ENCODE measurements at places on chromosomes 12 and 14.

- no peak for DNase-seq
Observed at GRCh38 chr14:38964630-38965029, 138.4 kb downstream of the SEC23A start.

GRCh38 chr12:117171499-117172162, 18.6 kb downstream of the FBXO21 start:
- no peak for DNase-seq

- no peak for DNase-seq
Observed at GRCh38 chr12:96141216-96141912, 52.8 kb upstream of the ELK3 start.

DNA sequence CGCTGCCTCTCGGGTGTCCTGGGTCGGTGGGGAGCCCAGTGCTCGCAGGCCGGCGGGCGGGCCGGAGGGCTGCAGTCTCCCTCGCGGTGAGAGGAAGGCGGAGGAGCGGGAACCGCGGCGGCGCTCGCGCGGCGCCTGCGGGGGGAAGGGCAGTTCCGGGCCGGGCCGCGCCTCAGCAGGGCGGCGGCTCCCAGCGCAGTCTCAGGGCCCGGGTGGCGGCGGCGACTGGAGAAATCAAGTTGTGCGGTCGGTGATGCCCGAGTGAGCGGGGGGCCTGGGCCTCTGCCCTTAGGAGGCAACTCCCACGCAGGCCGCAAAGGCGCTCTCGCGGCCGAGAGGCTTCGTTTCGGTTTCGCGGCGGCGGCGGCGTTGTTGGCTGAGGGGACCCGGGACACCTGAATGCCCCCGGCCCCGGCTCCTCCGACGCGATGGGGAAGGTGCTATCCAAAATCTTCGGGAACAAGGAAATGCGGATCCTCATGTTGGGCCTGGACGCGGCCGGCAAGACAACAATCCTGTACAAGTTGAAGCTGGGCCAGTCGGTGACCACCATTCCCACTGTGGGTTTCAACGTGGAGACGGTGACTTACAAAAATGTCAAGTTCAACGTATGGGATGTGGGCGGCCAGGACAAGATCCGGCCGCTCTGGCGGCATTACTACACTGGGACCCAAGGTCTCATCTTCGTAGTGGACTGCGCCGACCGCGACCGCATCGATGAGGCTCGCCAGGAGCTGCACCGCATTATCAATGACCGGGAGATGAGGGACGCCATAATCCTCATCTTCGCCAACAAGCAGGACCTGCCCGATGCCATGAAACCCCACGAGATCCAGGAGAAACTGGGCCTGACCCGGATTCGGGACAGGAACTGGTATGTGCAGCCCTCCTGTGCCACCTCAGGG, 679 bp downstream of the ARF6 start:
- no peak for DNase-seq

- no peak for DNase-seq
Observed at GRCh38 chr14:23171222-23171975, 12.1 kb downstream of the SLC7A8 start.

DNA sequence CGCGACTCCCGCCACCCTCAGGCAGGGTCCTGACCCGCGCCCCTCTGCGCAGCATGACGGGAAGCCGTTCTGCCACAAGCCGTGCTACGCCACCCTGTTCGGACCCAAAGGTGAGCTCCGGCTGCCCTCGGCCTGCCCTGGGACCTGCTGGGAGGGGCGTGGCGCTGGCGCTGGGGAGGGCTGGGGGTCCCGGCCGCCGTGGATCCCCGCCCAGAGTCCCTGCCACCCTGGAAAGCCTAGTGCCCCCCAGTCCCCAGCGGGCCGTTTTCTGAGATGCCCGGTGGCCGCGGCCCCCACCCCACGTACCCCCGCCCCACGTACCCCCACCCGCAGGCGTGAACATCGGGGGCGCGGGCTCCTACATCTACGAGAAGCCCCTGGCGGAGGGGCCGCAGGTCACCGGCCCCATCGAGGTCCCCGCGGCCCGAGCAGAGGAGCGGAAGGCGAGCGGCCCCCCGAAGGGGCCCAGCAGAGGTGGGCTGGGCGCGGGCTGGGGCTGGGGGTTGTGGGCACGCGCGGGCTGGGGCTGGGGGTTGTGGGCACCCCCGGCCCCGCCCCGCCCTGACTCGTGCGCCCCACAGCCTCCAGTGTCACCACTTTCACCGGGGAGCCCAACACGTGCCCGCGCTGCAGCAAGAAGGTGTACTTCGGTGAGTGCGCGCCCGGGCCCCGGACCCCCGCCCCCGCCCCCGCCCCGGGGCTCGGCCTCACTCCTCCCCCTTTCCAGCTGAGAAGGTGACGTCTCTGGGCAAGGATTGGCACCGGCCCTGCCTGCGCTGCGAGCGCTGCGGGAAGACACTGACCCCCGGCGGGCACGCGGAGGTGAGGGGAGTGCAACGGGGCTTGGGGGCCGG, 4.0 kb downstream of the CRIP2 start:
- DNase-seq = no peak

DNA sequence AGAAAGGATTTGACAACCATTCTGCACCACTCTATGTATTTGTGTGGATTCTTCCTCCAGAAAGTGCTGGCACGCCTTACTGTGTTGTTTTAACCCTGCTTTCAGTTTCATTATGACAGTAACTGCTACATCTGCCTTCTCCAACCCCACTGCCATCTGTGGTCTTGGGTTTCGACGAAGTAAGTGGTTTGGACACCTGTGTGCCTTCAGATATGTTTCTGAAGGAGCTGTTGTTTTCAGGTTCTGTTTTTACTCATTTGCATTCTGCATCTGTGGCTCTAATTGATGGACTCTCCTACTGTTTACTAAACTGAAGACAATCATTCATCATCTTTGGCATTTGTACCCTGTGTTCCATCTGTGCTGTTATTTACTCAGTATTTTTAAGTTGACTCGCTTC, 4.1 kb downstream of the TSHR start:
- peak; percentile 97 for DNase-seq

GRCh38 chr12:109714141-109714912, 702 bp downstream of the FAM222A start:
- no peak for DNase-seq

GRCh38 chr12:51200156-51200555, 17.7 kb downstream of the POU6F1 start:
- no peak for DNase-seq

DNA sequence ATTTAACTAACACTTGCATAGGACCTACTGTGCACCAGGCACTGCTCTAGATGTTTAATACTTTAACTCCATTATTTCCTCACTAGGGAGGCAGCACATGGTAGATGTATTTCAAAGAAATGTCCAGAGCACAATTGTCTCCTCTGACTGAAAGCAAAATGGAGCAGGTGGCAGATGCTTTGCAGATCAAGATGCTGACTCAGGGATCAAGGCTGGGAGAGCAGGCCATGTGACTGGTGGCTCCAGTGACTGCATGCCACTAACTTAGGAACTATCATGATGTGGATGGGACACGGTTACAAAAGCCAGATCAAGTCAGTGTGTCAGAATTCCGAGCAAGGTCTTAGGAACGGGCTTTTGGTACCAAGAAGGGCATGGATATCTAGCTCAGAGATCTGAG, 28.2 kb downstream of the SERPINA11 start:
- DNase-seq = no peak

DNA sequence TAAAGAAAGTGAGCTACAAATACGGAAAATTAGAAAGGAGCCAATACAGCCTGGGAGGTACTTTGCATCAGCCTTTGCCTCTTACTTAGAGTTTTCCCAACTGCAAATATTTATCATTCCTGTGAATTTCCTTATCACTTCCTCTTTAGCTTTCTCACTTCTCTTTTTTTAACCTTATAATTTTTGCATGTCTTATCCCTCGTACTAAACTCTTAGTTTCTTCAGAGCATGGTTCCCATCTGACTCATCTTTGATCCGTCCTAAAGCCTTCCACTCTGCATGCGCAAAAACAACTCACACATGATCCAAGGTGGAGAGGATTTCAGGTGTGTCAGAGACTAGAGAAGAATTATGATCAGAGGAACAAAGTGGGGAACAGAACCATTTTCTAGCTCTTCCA, 9.6 kb upstream of the SNAPC1 start:
- no peak for DNase-seq

GRCh38 chr14:91728616-91729183, 3.2 kb downstream of the CATSPERB start:
- no peak for DNase-seq

DNA sequence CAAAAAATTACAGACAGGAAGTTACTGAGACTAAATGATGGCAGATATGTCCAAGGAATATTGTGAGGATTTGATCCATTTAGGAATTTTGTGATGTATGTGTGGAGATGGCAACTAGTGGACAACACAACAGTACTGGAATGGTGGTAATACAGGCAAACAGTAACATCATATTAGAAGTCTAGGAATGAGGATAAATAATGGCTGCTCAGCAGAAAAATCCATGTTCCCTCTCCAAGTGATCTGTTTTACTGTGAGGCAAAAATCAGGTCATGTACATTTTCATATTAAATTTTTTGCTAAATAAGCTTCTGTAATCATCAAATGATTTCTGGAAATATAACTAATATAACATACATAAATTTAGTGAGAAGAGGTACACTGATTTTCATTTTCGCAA, 108.4 kb downstream of the MED13L start:
- no peak for DNase-seq

- DNase-seq = no peak
Observed at GRCh38 chr14:95664066-95664465, 22.2 kb upstream of the TCL1B start.

DNA sequence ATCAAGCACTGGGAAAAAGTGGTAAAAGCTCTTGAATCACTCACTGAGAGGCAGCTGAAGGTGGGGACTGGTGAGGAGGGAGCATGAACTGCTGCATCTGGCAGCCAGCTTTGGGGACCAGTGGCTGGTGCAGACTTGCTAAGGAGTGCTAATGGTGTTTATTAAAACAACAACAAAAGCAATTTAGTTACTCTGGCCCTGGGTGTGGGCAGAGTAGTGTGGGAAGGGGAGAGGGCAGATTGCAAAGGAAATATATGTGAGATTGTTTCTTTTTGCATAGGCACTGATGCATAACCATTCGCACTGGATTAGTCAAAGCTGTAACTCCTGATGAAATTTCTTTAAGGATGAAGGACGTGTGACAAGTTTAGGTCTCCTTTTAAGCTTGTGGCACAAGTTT, 8.1 kb downstream of the TXNRD1 start:
- DNase-seq = no peak

DNA sequence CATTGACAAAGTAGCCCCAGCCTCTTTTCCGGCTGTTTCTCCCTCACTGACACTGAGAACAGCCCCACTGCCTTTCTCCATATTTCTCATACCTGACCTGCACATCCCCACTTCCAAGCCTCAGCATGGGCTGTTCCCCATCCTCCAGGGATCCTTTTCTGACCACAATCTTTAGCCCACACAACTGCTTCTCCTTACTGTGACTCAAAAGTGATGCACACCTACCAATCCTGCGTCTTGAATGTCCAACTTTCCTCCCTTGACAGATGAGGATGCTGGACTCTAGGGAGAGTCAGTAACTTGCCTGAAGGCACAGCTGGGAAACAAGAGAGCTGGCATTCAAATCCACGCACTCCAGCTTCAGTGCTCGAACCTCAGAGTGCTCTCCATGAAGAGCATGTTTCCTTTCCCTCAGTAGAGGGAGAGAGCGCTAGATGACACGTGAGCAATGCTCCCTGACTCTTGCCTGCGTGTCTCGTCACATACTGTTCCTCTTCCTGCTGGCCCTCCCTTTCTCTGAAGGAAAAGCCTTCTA, 75.6 kb downstream of the NTF3 start:
- no peak for DNase-seq

DNA sequence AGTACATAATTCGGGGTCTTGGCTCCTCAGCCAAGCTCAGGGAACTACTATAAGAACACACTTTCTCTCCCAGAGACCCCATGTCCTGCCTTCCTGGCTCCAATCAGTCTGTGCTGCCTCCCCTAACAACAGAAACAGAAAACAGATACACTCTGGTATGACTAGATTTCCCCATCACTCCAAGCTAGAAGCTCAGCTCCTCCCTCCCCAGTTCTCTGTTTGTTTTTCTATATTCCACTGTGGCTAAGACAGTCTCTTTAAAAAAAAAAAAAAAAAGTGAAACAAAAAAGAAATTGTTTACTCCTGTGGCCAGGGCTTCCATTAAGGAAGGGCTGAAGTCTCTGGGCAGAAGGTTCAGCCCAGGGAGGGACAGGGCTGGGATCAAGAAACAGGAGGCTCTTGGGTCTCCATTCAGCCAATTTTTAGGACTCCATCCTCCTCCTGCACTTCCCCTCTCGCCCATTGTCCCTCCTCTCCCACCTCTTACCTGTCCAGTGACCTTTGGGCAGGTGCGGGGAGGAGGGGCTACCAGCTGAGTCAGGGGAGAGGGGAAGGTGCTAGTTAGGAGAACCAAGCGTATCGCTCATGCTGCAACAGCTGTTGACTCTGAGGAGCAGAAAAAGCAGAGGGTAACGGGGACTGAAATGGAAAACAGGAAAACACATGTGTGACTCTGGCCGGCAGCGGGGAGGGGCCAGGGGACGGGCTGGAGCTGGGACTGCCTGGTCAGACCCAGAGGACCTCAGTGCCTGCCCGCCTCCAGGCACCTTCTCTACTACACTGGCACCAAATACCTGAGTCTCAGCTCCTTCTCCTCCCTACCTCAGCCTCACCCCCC, 4.1 kb upstream of the SLC7A7 start:
- no peak for DNase-seq

- no peak for DNase-seq
Observed at GRCh38 chr12:116606397-116606796, 47.2 kb downstream of the MAP1LC3B2 start.
